ENCODE measurements at places on chromosomes 3 and 15.

DNA sequence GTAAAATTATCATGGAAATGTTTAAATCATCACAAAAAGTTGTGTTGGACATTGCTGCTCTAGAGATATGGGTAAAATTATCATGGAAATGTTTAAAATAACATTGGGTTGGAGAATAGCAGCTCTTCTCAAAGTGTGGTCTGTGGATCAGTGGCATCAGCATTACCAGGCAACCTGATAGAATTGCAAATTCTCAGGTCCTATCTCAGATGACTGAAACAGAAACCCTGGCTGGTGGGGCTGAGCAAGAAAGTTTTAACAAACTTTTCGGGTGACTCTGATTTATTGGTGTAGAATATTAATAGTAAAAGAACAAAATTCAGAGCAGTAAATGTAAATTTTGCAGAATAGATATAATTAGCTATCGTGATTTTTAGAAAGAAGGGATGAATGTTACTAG is 28.9 kb downstream of the NXPE3 start:
- no peak for DNase-seq

GRCh38 chr3:71011565-71012287 is 571.8 kb downstream of the FOXP1 start:
- no peak for DNase-seq

DNA sequence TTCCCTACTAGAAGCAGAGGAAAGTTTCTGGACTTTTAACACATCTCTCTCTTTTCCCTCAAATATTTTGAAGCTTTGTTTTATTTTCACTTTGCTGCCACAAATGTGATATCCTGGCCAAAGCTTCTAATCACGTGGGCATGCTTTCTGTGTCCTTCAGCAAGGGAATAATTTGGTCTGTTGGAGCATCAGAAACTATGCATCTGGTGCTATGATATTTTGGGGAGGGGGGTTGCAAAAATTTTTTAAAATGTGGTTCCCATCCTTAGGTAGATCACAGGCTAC is 254.2 kb downstream of the GAP43 start:
- no peak for DNase-seq

DNA sequence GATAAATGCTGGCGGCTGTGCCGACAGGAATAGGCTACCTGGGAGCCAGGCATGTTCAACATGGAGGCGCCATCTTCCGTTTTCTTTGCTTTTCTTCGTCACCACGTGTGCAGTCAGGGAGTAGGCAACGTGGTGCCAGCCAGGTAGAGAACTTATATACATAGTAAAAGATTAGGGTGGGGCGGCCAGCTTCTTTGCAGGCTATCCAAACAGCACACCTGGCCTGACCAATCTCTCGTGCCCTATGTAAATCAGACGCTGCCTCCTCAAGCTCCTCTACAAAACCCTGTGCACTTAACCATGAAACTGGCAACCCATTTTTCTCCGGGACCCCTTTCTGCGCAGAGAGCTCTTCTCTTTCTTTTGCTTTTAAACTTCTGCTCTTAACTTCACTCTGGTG is 28.6 kb upstream of the OR5K4 start:
- DNase-seq, result no peak
